GM23248 (cell line): ENCODE measurements at places on chromosomes 3 and 15. TPM values are rescaled to one million over a fixed set of nuclear protein-coding genes. Genes with fewer than 3 reads are reported as not detected.
A peak's percentile ranks its signal among the peaks of the same experiment; 100 is the strongest.

Gene TRIM59
- total RNA-seq: 14.8 and 26.1 TPM in 2 replicates

Gene CHRNA7
- under 0.01 TPM in 1 of 2 replicates, not detected in the other for total RNA-seq

Gene IL12A
- total RNA-seq: 0.51 and 2.8 TPM in 2 replicates

Gene GHRL
- total RNA-seq: not detected in 2 replicates

Gene DAZL
- not detected in 2 replicates for total RNA-seq

Gene SLC6A1
- not detected in 2 replicates for total RNA-seq

Gene ZPLD1
- 0.22 TPM in 1 of 2 replicates, not detected in the other for total RNA-seq

Gene SEMA7A
- 132 and 151 TPM in 2 replicates for total RNA-seq

- peak; percentile 89 for DNase-seq
These were observed 81.4 kb downstream of the DNAJB8 start for GRCh38 chr3:128385080-128385832.

- DNase-seq: peak; percentile 68
These were observed 726.8 kb downstream of the NAALADL2 start for GRCh38 chr3:175585898-175586297.

- DNase-seq: no peak
These were observed 1237.9 kb downstream of the ROBO2 start for GRCh38 chr3:78277801-78278200.

DNA sequence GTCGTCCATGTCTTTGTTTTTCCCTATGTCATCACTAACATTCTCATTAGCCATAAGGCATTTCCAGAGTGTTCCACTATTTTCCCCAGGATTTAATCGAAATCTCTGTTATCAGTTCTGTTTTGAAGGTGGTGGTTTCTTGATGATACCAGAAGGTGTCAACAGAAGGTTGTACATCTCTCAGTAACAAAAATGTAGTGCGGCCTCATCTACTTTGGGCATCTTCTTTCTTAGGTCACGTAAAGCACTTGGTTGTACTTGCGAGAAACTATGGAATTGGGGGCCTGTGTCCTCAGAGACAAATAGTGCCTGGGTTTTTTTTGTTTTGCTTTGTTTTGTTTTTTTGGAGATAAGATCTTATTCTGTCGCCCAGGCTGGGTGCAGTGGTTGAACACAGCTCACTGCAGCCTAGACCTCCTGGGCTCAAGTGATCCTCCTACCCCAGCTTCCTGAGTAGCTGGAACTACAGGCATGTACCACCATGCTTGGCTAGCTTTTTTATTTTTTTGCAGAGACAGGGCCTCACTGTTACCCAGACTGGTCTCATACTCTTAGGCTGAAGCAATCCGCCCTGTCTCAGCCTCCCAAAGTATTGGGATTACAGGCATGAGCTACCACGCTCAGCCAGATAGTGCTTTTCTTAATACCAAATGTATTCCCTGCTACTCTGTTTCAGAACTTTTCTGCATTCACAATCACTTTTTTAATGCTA lies 61.2 kb upstream of the FURIN start:
- peak; percentile 34 for DNase-seq

- peak; percentile 40 for DNase-seq
These were observed 84.0 kb downstream of the DIPK2A start for GRCh38 chr3:144055604-144056003.

DNA sequence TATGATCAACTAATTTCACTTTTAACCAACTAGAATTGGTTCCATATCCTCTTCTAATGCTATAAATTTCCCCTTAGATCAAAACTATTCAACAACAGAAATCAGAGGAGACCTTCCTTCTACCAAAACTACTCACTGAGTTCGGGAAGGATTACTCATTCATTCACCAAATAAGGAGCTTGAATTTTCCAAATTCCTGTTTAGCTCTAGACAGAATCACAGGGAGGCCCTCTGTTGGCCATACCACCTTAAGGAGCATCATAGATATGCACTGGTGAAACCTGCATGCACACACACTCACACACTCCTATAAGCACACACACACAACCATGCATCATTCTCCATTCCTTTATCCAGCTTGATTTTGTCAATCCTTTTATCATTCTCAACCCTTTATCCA lies 49.0 kb downstream of the SUCLG2 start:
- peak; percentile 86 for DNase-seq

DNA sequence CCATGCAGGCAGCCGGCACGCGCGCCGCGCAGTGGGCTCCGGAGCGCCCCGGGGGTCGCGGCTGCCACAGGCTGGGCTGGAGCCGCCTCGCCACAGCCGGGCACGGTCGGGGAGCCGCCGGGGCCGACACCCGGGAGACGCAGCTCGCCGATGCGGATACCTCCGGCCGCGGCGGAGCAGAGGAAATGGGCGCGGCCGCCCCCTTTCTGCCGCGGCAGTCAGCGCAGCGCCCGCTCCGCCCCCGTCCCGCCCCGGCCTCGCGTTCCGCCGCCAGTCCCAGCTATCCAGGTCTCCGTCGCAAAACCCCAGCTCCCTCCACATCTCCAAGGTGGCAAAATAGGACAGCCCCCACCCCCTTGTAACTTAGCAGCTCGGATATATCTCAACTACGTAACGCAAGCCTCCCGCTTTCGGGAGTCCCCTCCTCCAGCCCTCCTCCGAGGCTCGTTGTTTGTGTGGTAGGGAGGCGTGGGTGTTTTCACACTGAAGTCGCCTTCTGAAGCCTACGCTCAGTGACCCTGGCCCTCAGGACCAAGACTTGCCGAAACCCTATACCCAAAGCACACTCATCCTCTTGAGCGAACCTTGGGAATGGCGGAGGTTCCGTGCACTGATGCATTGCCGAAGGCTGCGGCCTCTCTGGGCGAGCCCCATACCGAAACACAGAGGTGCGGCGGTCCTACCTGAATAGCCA lies at the start of gene SH3BP5:
Gene SH3BP5 (minus strand): TSS at position 182 of the 694 bp plus-strand sequence. CDS start 178 bp downstream, at position 4.
- DNase-seq: peak; percentile 93
